Bronchial smooth muscle cell (primary cell): ENCODE measurements at places on chromosomes 5 and 9. TPM values are rescaled to one million over a fixed set of nuclear protein-coding genes. Genes with fewer than 3 reads are reported as not detected.

AFAP1L1 gene
- 1.3 and 1.9 TPM in 2 replicates for total RNA-seq

FOXD4L6 gene
- total RNA-seq, result under 0.01 TPM in 1 of 2 replicates, not detected in the other

RPP25L gene
- 22.2 and 24.9 TPM in 2 replicates for total RNA-seq

PCDHB6 gene
- 0.16 and 0.17 TPM in 2 replicates for total RNA-seq

TERT gene
- not detected in 2 replicates for total RNA-seq

WDR31 gene
- 2.8 and 3.8 TPM in 2 replicates for total RNA-seq
